ENCODE measurements at places on chromosomes 7 and 10.

DNA sequence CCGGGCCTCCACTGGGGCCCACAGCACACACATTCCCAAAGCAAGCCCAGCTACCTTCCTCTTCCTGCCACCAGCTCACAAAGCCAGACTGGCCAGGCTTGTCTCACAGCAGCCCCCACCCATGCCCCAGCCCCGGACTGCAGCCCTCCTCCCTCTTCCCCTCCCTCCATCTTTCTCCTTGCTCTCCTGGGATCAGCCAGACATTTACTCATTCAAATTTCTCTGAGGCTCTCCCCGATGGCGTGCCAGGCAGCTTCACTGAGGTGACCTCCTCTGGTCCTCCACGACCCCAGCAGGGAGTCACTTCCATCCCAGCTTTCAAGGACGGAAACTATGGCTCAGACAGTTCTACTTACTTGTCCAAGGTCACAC is 187.5 kb downstream of the GRID1 start:
- no peak for DNase-seq

DNA sequence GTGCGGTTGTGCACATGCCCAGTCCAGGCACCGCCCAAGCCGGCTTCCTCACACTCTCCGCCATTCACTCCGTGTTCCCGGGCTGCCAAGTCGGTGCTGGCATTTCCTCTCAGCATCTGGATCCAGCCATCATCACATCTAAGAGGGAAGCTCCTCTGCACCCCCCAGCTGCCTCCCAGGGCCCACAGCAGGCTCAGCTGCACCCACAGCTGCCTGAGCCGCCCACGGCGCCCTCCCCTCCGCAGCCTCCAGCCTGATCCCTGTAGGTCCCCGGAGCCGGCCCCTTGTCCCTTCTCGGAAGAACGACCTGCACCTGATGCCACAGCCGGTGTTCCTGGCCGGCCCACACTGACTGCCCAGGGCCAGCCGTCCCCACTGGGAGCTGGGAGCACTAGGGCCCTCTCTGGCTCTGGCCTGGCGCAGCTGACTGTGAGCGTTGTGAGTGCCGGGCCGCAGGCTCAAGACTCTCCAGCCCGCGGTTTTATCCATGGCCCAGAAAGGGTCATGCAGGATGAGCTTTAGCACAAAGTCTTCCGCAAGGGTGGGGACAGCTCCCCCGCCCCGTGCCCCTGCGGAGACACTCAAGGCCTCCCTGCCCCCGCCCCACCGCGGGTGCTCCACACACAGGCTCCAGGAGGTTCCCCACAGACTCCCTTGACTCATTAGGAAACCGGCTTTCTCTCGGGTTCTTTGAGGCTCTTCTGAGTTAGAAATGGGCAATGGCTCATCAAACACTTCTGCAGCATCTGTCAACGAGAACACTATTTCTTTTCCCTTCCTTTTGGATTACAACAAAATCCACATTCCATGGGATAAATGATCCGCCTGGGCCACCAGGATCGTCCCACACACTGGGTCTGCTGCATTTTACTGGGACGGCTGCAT is 31.2 kb downstream of the CFAP46 start:
- DNase-seq: no peak

DNA sequence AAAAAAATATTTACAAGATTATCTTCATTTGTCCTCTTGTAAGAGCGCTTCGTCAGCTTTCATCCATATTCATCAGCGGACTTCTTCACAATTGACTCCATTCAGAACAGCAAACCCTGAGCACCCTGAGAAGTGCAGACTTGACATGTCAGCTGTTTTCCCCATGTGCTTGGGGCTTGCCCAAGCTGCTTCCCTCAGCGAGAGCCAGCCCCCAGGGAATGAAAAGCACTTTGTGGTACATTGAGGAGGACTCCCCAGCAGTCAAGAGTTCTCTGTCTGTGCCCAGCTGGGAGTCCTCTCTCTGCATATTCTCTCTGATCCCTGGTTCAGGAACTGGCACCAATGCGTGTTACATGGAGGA is 22.7 kb downstream of the HKDC1 start:
- no peak for DNase-seq

DNA sequence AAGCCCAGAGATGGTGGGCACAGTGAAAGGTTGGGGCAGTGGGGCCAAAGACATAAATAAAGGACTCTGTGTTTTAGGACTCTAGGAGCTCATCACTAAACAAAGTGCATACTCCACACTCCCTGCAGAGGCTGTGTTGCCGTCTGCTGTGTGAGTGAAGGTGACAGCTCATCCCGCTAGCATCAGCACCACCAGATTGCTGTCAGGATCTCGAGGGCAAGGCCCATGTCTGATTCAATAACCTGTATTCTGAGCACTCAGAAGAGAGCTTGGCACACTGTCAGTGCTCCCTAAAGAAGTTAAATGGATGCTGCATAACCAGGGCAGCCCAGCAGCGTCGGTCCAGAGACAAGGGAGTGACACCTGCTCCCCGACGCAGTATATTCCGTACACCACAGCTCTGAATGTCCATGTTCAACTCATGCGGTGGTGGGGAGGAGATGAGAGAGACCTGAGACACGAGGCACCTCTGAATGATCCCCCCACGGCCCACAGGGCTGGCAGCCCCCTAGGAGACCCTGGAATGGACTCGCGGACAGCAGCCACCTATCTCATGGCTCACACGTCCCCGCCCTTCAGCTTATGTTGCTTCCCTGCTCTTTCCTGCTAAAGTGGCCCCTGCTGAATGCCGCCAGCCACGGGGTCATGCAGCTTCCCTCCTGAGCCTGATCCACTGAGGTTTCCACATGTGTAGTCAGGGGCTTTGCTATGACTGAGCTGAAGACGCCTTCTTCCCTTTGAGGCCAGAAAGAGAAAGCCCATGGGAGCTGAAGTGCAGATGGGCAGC is 132.7 kb upstream of the KCNMA1 start:
- no peak for DNase-seq

DNA sequence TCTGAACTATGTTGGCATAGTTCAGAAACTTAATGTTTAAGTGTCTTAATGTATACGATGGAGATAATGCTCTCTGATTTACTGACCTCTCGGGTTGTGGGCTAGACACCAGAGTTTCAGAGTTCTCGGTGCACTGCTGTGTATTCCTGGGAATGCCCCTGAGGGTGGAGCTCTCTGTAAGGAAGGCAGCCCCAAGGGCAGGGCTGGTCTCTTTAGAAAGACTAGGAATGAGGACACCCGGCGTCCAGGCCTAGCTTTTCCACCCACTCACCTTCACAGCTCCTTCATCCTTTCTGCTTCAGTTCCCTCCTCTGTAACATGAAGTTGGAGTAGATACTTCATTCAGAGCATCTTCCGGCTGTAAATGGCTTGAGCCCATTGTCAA is 536.6 kb upstream of the GALNT17 start:
- DNase-seq: no peak

- no peak for DNase-seq
Observed at GRCh38 chr10:99339077-99339476, 9.9 kb downstream of the CNNM1 start.

DNA sequence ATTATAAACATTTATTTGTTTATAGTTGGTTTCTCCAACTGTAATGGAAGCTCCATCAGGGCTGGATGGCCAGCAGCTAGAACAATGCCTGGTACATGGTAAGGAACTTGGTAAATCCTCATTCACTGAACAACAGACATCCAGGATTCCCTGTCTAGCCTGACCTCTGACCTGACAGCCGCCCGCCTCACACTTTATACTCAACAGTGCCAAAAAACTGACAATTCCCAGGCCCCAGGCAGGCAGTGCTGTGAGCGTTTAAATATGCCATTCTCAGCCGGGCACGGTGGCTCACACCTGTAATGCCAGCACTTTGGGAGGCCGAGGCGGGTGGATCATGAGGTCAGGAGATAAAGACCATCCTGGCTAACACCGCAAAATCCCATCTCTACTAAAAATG is 55.9 kb downstream of the RSU1 start:
- DNase-seq: no peak

- DNase-seq: no peak
Observed at GRCh38 chr7:136958016-136958415, 89.6 kb downstream of the CHRM2 start.

DNA sequence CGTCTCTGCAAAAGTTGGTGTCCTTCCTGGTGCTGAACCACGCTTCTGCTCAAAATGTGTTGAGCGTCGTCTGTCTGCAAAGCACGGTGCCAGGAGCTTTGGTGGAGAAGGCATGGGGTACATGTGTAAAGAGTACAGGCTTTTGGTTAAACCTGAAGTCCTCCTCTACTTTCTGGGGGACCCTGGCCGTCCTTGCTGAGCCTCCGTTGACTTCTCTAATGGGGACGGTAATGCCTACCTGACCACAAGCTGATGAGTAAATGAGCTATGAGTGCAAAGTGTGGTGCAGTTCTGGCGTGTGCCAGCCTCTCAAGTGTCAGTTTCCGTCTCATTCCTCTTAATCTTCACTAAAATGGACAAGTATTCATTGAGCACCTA is 527 bp upstream of the HERPUD2 start:
- DNase-seq: no peak

GRCh38 chr7:46567858-46568257 is 646.8 kb upstream of the IGFBP3 start:
- DNase-seq: no peak

DNA sequence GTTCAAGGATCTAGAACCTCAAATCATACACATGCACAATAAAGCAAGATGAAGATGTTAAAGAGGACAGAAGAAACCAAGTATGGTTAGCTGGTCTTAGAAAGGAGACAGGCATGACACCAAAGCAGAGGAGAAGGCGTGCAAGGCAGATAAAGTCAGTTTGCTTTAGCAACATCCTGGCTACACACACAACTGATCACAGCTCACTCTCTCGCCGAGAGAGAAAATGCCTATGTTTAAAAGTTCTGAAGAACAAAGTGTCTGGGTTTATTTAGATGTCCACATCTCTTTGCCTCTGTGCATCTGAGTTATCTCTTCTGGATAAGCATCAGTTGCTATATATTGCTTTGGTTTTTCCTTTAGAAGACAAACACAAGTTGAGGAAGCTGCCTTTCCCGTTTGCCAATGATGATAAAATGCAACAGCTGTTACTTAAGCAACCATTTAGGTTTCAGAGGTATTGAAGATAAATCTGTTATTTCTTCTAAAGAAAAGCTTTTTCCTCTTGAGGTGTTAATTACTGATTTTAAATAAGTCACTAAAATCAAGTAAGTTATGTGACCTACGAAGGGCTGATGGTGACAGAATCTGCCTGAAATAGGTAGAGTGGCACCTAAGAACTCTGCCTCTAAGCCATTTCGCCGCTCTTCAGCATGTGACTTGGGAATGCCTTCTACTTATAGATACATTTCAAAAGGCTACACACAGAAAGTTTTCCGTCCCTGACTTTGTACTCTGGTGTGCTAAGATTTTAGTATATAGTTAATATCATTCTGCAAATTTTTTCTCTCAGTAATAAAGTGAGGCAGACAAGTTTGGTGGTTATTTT is 146.2 kb upstream of the ASAH2 start:
- DNase-seq: no peak

DNA sequence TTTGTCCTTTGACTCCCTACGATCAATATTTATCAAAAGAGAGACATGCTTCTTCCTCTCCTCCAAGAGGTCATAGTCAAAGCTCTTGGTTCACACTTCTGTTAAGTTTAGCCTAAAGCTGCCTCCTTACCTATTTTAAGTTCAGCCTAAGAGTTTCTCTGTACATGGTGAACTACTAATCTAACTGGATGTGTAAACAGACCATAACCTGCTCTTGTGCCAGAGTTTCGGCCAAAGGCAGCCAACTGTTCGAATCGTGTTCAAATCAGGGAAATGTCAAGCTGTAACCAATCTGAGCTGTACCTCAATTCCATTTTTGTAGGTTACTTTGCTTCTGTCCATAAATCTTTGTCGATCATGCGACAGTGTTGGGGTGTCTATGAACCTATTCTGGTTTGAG is 414.8 kb downstream of the PHTF2 start:
- no peak for DNase-seq

GRCh38 chr10:5903563-5903962 is 13.5 kb downstream of the FBH1 start:
- no peak for DNase-seq

GRCh38 chr10:118687472-118687871 is 67.3 kb downstream of the CACUL1 start:
- no peak for DNase-seq

Data from NCI-H2029 treated with DMSO at 0.1 percent for 48 hours (cell line).